ENCODE measurements at places on chromosomes 1 and 21.

DNA sequence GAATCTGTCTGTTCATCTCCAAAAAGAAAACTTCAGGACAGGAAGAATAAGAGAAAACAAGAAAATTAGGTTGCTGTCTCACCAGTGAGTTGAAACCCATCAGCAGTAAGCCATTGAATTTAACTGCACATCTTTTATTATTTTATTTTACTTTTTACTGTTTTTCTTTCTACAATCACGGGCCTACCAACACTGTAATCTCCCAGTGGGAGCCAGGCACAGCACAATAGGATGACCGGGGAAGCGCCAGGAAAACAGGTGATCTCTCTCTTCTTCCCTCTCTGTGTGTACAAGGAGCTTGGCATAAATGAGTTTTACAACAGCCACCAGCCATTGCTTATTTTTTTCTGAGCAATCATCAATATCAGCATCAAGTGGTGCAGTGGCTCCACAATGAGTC lies 113.1 kb upstream of the ESRRG start:
- no peak for DNase-seq

GRCh38 chr1:96747565-96747964 lies 26.0 kb downstream of the PTBP2 start:
- no peak for DNase-seq

DNA sequence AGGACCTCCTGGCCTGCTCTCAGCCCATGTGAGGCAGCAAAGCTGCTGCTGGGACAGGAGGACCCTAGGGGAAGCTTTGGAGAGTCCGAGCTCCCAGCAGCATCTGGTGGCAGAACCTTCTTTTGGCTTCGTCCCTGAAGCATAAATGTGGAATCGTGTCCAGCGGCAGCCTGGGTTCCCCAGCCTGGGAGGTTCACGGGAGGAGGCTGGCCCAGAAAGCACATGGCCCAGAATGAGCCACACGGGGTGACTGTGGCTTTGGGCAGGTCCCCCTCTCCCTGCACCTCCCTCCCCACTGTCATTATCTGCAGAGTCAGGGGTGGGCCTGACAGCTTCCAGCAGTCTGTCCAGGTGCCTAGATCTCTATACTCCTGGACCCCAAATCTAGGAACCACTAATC lies 318.1 kb upstream of the VAMP3 start:
- no peak for DNase-seq

- DNase-seq, result no peak
Observed at GRCh38 chr1:165467706-165468105, 22.8 kb upstream of the RXRG start.

- no peak for DNase-seq
Observed at GRCh38 chr1:6460301-6461050, 5.5 kb downstream of the TNFRSF25 start.

DNA sequence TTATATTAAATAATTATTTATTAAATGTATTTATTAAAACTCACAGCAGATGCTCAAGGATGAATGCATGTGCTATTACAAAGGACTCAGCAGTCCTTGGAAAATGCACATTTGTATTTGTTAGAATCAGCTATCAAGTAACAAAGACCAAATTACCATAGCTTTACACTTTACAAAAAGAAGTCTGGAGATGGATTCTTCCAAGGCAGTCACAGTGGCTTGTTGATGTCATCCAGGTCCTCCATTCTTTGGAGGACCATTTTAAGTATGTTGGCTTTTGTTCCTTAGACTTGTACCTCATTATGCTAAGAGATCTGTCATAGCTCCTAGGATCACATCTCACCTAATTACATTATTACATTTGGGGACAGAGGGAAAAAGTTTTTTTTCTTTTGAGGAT lies 63.4 kb downstream of the NTMT2 start:
- no peak for DNase-seq

DNA sequence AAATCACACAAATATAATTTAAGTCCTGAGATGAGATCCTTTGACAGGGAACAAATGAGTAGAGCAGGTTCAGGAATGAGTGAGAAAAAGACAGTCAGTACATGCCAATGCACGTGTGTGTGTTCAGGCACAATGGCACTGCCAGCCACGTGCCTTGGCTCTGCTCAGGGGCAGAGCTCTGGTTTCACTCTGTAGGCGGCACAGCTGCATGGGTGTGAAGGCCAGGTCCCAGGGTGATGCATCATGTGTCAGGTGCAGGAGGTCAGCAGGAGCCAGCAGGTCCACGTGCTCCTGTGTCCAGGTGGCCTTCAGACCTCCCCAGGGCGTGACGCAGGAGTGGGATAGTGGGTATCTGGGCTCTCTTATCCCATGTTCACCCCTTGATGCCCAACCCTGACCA lies 386.1 kb downstream of the KCNH1 start:
- DNase-seq, result no peak
